Stimulated activated CD4-positive, alpha-beta T cell treated with anti-CD3 and anti-CD28 coated beads, Interleukin-2, amount 100 ng/mL, for 24 hours (primary cell): ENCODE measurements at places on chromosomes 11 and 22.

GRCh38 chr11:5929571-5930368, 12.3 kb upstream of the OR56A3 start:
- DNase-seq, result no peak

DNA sequence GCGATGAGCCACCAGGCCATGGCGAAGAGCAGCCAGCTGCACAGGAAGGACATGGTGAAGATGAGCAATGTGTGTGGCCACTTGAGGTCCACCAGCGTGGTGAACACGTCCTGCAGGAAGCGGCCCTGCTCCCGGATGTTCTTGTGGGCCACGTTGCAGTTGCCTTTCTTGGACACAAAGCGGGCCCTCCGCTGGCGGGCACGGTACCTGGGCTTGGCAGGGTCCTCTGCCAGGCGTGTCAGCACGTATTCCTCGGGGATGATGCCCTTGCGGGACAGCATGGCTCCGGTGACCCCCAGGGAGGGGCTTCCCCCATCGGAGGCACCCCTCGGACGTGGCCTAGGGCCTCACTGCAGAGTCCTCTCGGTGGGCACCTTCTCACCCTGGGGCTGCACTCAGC, 648 bp downstream of the KCNJ11 start:
- DNase-seq, result no peak

- DNase-seq, result peak; percentile 94
Observed at GRCh38 chr22:49934891-49935557, 16.6 kb downstream of the CRELD2 start.

- DNase-seq, result no peak
Observed at GRCh38 chr11:3942956-3943497, 87.6 kb downstream of the STIM1 start.

- peak; percentile 93 for DNase-seq
Observed at GRCh38 chr22:41939981-41940831, 6.7 kb downstream of the CENPM start.

DNA sequence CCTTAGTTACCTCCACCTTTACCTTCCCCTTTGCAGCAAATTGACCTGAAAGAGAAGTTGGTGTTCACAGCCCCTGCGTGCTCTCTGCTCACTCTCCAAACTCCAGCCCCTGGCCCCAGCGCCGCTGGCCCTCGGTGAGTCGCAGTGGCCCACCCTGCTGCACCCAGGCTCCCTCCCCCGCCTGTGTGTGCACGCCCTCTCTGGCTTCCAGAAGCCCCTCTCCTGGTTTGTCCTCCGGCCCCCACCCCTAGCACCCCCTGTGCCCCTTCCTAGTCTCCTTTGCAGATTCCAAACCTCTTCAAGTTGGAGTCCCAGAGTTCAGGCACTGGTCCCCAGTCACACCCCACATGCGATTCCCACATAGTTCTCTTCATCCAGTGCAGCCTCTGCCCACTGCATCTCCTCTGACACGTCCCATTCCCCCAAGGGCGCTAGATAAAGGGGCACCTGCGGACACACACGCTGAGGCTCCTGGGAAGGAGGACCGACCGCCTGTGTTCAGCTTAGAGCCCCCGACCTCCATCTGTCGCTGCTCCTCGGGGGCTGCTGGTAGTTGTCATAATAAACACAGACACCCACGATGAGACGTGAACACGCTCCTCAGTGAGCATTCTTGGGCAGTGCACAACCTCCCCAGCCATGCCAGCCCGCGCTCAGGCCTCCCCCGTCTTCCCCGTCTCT, 1.5 kb upstream of the PHRF1 start:
- no peak for DNase-seq

DNA sequence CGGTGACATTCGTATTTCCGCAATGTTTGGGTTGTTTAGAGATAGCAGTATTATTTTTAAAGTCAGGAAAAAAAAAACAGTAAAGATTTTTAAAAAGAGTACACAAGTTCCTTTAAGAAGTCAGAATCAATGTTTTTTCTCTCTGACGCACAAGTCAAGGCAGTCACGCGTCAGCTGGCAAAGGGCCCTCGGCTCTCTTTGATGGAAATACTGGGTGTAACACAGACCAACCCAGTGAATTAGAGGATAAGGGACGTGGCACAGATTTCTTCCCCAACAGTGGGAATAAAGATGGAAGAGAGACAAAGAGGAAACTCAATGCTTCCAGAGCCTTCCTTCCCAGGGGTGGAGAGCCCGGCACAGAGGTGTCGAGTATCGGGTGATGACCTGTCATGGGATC, 13.4 kb downstream of the ASCC2 start:
- no peak for DNase-seq

- peak; percentile 86 for DNase-seq
Observed at GRCh38 chr11:34051349-34052035, at the start of gene CAPRIN1. CAPRIN1 (plus strand) TSS chr11:34051731; CDS start chr11:34052421, 690 bp downstream.

- no peak for DNase-seq
Observed at GRCh38 chr22:20786536-20786979, 12.6 kb downstream of the SERPIND1 start.

DNA sequence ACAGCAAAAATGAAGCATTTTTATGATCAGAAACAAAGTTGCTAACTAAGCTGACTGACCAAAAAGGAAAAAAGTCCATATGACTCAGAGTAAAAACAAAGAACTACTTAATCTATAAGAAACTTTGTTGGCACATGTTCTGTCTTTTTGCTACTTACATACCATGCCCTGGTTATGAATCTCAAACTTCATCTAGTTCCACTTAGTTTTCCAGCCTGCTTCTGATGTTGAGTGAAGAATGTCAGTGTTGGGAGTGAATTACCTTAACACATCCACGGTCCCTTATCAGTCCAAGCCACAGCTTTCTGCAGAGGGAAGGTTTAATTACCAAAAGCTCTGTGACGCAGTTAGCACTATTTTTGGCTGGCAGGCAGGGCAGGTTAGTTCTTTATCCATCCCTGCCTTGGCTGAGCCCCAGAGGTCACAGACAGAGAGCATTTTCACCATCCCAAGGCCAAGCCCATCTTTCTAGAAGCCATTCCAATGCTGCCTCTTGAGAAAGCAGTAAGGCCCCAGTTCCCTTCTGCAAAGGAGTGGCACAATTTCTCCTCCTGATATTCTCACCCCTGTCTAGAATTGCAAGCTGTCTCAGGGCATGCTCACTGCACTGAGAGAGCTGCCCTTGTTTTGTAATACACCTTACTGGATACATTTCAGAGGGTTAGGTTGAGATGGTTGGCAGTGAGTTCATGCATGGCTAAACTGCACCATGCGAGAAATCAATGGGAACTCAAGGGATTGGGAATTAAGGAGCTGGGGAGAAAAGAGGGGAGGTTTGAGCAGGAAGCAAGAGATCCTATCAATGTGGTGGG, 67.1 kb downstream of the SLC1A2 start:
- DNase-seq, result no peak

DNA sequence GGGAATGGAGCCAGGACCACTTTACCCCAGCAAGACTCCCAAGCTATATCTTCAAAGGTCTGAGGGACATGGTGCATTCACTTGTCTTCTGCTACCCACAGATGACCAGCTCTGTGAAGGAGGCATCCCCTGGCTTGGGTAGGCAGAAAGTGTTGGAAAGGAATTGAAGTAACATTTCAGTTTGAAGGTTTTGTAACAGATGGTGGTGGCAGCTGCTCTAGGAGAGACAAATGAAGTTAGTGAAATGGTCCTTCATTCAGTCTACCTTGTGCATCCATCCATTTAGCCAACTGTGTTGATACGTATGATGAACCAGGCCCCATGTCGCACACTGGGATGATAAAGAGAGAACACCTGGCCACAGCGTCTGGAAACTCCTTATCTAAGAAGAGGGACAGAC, 140.5 kb downstream of the COMMD9 start:
- no peak for DNase-seq

DNA sequence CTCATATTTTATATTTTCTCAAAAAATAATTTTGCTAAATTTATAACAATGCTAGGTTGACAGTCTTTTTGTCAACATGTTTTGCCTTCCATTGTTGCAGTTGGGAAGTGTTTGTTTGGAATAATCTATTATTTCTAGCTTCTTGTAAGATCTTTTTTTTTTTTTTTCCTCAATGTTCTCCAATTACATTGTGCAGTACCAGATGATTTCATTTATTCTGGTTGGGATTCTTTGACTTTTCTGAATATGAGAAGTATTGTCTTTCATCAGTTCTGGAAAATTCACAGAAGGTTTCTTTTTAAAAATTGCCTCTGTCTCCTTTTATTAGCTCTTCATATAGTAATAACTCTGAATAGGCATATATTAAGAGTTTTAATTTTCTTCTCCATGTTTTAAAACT, 245.4 kb downstream of the DYNC2H1 start:
- DNase-seq, result no peak

DNA sequence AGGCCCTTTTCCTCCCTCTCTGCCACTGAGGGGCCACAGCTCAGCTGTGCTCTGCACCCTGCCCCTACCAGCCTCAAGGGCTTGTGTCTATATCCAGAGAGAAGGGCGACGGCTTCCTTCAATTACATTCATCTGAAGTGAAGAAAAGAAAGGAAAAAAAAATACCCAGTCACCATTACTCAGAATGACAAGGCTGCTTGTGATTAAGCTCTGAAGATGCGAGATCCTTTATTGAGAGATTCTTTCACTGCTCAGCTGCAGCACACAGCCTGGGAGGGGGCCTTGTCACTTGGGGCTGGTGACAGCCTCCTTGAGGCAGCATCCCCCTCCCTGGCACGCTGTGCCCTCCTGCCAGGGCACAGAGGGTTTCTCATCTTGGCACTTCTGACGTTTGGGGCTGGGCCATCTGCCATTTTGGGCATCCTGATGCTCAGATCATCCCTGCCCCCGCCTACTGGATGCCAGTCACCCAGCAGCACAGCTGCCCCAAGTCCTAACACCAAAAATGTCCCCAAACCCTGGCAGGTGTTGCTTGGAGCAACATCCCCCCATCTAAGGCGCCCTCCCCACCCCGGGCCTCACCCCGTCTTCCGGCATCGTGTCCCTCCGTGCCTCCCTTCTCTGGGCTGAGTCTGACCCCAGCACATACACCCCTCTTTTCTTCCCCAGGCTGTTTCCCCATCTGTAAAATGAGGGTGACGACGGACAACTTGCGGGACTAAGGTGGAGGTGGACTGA, 1394.7 kb downstream of the BRD1 start:
- no peak for DNase-seq

DNA sequence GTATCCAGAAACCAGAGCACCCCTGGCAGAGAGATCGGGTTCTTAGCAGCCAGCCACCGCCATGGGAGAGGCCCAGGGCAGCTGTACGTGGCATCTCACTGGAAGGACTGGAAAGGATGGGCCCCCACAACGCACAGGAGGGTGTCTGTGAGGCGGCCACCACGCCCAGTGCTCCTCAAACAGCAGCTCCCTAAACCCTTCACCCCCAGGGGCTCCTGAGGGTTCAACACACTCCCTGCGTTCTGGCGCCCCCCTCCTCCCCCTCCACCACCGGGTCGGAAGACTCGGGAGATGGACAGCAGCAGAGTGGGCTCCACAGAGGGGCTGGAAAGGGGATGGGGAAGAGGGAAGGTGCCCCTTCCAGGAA, 1.1 kb downstream of the MAPK12 start:
- no peak for DNase-seq

GRCh38 chr11:27611947-27612455, 88.3 kb downstream of the BDNF start:
- DNase-seq, result no peak

- DNase-seq, result no peak
Observed at GRCh38 chr11:33000181-33000580, 15.5 kb upstream of the DEPDC7 start.

DNA sequence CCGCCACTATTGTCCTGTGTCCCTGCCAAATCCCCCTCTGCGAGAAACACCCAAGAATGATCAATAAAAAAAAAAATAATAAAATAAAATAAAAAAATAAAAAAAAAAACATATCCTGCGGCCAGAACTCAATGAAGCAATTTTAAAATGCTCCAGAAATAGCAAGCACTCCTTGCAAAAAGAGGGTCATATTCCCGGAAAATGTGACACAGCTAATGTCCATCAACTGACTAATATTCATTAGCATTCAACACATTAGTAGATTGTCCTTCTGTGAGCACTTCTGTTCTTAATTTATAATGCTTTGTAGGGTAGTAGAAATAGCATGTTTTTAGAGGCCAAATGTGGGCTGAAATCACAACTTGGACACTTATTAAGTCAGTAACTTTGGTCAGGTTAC, 252.3 kb upstream of the SESN3 start:
- no peak for DNase-seq

DNA sequence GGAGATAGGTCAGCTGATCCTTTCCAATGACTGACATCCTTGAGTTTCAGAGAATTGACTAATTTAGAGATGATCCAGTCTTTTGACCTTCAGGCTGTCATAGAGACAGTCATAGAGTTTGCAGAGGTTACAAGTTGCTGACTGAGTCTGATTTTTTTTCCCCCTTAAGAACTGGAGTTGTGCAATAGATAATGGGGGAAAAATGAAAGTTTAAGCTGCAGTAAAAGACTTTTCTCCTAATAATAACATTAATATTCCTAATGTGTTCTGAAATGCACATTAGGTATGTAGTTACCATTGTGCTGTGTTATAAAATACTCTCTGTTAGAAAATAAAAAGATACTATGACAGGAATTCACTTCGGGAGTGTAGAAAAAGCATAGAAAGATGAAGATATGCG, 876.9 kb upstream of the RAG2 start:
- DNase-seq, result no peak

GRCh38 chr11:118202599-118203422, 22.0 kb downstream of the JAML start:
- peak; percentile 61 for DNase-seq

DNA sequence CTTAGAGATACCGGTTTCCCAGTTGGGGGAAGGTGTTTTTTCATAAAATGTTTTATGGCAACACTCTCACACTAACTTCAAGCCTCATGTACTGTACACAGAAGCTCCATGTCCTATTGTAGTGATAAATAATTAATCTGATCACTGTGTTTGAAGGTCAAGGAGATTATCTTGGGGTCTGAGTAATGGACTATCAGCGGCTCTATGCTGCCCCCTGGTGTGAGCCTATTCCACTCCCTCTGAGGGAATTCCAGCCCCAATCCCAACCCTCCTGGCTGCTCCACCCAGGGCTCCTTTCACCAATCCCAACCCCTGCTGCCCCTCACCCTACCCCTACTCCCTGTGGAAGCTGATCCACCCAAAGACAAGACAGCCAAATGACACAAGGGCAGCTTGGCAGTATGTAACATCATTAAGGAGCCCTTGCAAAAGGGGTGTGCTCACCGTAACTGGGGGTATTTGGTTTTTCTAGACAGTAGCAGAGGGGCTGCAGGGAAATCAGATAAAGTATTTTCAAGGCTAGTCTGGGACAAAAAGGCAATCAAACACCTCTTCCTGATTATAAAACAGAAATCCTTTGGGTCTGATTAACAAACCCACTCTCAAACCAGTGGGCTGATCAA, 22.3 kb downstream of the HPS4 start:
- peak; percentile 68 for DNase-seq
